ENCODE measurements at places on chromosomes 12 and 14. TPM values are rescaled to one million over a fixed set of nuclear protein-coding genes. Genes with fewer than 3 reads are reported as not detected.

The TRIM9 gene
- 0.24 TPM for polyA plus RNA-seq

GRCh38 chr14:93033983-93034670 lies 81.6 kb downstream of the ITPK1 start:
- H3K36me3 ChIP-seq = no peaks in the 10 kb centered on the region
- DNase-seq = no peak
- H3K4me3 ChIP-seq = no peak overlapping the region
- H3K4me1 ChIP-seq = peaks cover 20% of the 10 kb centered on the region
- H3K27me3 ChIP-seq = no peaks in the 10 kb centered on the region

GRCh38 chr14:90091393-90091792 lies 29.6 kb downstream of the KCNK13 start:
- peak; percentile 20 for DNase-seq
- no peak overlapping the region for H3K4me3 ChIP-seq
- H3K36me3 ChIP-seq = no peaks in the 10 kb centered on the region
- H3K27ac ChIP-seq = no peak overlapping the region

GRCh38 chr12:46547421-46548354 lies 175.1 kb upstream of the SLC38A2 start:
- peaks cover 20% of the 10 kb centered on the region for H3K4me1 ChIP-seq
- H3K36me3 ChIP-seq = no peaks in the 10 kb centered on the region
- H3K4me3 ChIP-seq = no peak overlapping the region
- H3K27ac ChIP-seq = peak overlapping the region; percentile 76
- H3K27me3 ChIP-seq = no peaks in the 10 kb centered on the region

DNA sequence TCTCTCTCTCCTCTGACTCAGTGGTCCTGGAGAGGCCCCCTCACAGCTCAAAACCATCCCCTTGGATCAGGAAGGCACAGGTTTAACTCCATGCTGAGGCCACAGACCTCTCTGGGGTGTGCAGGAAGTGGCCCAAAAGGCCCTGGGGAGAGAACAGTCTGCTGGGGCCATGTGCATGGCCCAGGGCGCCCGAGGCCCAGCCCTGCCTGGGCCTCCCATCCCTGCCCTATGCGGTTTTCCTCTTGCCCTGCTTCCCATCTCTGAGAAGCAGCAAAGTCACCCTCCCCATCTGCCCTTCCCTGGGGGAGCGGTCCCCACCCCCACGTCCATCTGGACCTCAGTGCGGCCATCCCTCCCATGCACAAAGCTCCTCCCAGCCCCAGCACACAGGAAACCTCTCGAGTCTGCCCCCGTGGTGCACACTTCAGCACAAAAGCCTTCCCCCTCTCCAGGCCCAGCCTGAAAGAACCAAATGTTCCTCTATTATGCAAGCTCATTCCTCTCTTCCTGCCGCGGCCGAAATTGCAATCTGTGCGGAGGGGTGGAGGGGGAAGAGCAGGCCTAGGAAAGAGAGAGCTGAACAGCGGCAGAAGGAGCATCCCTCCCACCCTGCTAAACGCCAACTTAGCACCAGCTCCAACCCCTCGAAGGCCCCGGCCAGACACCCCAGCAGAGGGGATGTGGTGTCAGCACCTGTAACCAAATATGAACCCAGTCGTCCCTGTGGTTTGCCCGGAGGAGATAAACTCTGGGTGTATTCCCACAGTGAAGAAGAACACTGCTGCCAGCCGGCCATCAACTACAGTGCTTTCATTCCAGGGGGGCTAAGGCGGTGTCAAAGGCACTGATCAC lies 108.5 kb downstream of the SCARB1 start:
- H3K4me3 ChIP-seq = no peak overlapping the region
- no peaks in the 10 kb centered on the region for H3K36me3 ChIP-seq
- peak overlapping the region; percentile 57 for H3K27ac ChIP-seq
- peak; percentile 67 for DNase-seq
- peaks cover 11% of the 10 kb centered on the region for H3K4me1 ChIP-seq

DNA sequence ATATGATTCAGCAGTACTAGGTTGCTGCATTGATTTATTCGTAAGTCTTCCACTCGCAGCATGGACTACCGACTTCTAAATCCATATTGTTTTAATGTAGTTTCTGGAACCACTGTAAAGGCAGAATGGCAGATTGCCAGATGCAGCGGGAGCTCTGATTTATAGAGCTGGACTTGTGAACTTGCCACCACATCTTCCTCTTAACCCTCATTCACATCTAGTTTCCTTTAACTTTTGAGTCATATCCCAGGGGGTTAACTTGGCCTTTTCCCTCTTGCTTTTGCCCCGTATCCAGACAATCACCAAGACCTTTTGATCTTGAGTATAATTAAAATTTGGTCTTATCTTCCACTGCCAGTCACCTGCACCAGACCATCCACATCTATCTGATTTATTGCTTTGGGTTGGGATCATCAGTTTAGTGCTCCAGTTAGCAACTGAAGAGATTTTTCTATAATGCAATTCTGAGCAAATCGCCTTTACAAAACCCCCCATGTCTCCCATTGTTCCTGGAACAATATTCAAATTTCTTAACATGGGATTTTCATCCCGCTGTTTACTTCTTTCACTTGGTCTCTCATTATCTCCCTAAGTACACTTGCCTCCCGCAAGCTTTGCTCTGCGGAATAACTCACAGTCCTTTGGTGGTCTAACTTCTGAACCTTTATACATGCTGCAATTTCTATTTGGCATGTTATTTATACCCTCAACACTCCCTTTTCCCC lies 130.5 kb downstream of the ACSS3 start:
- no peaks in the 10 kb centered on the region for H3K4me1 ChIP-seq
- no peaks in the 10 kb centered on the region for H3K27me3 ChIP-seq
- DNase-seq = no peak
- H3K27ac ChIP-seq = no peak overlapping the region
- H3K36me3 ChIP-seq = no peaks in the 10 kb centered on the region

The HOXC13 gene
- not detected for polyA plus RNA-seq

The STXBP6 gene
- 14.2 TPM for polyA plus RNA-seq

DNA sequence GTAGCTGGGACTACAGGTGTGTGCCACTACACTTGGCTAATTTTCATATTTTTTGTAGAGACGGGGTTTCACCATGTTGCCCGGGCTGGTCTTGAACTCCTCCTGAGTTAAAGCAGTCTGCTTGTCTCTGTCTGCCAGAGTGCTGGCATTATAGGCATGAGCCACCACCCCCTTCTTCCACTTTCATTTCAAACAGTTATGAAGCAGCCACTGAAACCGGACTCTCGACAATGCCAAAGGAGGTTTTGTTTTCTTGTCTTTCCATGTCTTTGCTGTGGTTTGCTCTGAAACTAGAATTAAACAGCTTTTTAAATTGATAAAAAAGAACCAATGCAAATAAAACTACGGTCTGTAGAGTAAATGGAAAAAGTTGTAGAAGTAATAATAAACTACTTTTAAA lies 30.4 kb downstream of the RAP1B start:
- no peak overlapping the region for H3K4me3 ChIP-seq
- no peak for DNase-seq

The ACOT6 gene
- not detected for polyA plus RNA-seq

Measured in IMR-90 (cell line).